Transverse colon (tissue), 4 donors: ENCODE measurements at places on chromosomes 7 and 10. TPM values are rescaled to one million over a fixed set of nuclear protein-coding genes. Genes with fewer than 3 reads are reported as not detected.

Gene PPP1R3C
- 3.7 TPM for total RNA-seq

Gene CD36
- 50.1 TPM for total RNA-seq

Gene PRR15
- 250 TPM for total RNA-seq

Gene DRGX
- total RNA-seq = not detected

Gene SAP25
- 52.4 TPM for total RNA-seq

GRCh38 chr7:133298080-133298479 is 45.2 kb downstream of the EXOC4 start:
- no peak for DNase-seq

GRCh38 chr10:104642658-104643302 is 1.7 kb downstream of the SORCS3 start:
- DNase-seq = no peak

- DNase-seq = peak; percentile 16
Observed at GRCh38 chr10:17872191-17873091, 63.3 kb downstream of the MRC1 start.

DNA sequence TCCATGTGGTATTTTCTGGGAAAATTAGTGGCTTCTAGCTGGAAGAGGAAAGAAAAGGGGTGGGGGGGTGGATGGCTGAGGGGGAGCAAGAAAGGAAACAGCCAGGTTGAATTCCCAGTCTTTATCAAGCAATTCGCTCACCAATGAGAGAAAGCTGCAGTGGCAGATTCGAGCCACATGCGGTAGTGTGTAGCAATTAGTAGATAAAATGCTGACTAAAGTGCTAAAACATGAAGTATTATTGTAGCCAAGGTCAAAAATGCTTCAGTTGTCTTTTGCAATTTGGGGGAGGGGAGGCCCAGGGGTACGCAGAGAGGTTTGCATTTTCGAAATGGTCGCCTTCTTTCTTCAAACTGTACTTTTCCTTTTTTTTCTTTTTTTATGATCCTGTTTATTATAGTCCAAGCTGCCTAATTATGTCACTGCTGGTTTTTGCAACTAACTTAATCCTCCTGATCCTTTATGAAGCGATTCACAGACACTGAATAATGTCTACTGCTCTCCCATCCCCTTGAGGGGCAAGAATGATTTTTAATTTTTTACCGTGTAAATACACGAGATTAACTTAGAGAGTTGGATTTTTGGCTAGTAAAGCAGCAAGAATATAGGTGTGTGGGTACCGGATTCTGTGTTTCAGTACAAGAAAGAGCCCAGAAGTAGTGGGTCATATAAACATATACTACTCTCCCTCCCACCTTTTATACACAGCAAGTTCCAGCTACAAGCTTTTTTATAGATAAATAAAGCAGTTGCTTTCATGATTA is 3.6 kb upstream of the ARID5B start:
- DNase-seq = peak; percentile 54
